ENCODE measurements at places on chromosomes 16 and 17.

DNA sequence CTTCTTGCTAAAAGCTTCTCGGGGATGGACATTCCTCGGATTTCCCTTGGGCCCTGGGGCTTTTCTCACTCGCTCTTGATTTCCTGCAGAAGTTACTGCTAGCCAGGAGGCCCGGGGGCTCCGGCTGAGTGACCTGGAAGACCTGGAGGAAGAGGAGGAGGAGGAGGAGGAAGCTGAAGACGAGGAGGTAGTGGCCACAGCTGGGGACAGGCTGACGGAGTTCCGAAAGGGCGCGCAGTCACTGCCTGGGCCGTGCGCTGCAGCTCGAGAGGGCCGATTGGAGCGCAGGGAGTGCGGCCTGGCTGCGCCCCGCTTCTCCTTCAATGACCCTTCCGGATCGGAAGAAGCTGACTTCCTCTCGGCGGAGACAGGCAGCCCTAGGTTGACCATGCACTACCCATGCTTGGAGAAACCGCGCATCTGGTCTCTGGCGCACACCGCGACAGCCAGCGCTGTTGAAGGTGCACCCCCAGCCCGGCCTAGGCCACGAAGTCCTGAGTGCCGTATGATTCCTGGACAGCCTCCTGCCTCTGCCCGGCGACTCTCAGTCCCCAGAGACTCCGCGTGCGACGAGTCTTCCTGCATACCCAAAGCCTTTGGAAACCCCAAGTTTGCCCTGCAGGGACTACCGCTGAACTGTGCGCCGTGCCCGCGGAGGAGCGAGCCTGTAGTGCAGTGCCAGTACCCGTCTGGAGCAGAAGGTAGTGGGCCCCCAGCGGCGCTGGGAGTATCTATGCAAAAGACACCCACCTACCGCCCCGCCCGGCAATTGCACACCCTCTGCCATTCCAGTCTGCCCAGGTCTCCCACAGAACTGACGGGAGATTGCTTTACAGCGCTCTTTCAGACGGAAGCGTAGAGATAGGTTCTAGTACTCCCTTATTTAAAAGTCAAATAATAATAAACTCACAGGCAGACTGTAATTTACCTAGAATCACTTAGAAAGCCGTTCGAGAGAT, 4.9 kb downstream of the IRX6 start:
- DNase-seq: no peak

DNA sequence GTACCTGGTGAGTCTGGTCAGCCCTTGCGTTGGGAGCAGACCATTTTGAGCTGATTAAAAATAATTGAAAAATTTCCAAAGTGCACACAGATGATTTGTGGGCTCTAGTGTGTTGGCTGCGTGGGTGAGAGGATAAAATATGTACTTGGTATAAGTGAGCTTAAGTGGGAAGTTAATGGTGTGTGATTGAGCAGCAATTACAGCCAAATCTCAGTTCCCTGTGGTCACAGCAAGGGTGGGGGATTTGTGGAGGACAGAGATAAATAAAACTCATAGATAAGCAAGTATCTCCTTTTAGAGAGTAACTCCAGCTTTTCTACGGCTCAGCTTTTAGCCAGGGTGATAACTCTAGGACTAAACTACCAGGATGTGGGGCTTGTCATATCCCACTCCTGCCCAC, 390.4 kb downstream of the UTP18 start:
- no peak for DNase-seq

- DNase-seq: no peak
Observed at GRCh38 chr17:78789663-78790181, 7.6 kb upstream of the CYTH1 start.

DNA sequence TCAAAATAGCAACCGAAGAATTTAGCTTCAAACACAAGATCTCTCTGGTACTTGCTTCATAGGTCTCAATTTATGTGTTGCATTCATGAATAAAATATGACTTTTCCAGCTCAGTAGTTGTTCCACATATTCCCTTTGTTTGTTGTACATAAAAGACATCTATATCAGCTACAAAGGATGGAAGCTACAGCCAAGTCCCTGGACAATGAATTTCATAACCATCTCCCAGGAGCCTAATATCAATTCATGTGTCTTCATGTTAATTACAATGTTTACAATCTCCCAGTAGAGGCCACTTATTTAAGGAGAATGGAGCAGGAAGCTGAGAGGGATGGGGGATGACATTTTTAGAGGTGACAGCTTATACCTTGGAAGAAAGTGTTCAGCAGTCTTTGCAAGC, 3.3 kb downstream of the CLEC3A start:
- no peak for DNase-seq

- no peak for DNase-seq
Observed at GRCh38 chr16:27429330-27429871, 27.4 kb downstream of the IL21R start.

GRCh38 chr17:2398182-2398581, 2.7 kb downstream of the MNT start:
- no peak for DNase-seq

DNA sequence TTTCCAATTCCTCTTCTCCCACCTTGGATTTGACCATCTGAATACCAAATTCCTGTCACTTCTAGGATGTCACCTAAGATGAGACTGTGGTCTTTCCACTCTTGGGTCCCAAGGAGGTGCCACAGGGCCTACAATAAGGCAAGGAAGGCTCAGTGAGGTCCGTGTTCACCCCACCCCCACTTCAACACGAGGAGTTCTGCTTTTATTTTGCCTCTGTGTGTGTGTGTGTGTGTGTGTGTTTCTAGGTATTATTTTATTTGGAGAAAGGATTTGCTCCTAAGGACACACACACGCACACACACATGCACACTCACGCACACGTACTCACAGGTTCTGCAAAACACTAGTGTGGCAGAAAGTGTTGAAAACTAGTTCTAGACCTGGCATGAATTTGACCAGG, 24.5 kb upstream of the PHOSPHO1 start:
- no peak for DNase-seq

DNA sequence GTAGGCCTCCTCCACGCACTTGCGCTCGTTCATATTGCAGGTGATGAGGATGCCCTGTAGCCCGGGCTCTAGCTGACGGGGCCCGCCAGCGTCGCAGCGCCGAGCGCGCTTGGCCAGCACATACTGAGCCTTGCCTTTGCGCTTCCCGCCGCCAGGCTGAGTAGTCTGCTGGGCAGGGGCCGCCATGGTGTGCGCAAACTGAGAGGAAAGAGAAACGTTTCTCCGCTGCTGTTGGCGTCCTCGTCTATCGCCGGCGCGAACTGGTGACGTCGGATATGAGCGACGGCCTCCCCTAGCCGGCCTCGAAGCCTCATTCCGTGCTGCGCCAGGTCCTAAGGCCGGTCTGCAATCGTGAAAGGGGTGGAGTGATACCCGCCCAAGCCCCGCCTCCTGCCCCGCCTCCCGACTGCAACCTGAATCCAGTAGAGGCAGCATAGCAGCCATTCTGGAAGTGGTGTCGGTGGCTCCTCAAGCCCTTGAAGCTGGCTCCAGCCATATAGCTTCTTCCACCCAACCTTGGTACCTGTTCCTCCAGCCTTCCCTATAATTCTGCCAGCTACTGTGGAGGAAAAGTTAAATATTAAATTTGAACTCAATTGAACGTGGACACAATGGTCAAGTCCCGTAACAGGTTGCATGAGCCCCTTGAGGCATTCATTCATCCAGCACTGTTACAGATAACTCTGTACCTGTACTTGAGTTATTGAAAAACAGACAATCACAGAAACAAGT, at the start of gene THUMPD1:
THUMPD1 (minus strand) TSS at position 265 of the 732 bp plus-strand sequence; CDS start at position 186, 79 bp downstream.
- peak; percentile 83 for DNase-seq

DNA sequence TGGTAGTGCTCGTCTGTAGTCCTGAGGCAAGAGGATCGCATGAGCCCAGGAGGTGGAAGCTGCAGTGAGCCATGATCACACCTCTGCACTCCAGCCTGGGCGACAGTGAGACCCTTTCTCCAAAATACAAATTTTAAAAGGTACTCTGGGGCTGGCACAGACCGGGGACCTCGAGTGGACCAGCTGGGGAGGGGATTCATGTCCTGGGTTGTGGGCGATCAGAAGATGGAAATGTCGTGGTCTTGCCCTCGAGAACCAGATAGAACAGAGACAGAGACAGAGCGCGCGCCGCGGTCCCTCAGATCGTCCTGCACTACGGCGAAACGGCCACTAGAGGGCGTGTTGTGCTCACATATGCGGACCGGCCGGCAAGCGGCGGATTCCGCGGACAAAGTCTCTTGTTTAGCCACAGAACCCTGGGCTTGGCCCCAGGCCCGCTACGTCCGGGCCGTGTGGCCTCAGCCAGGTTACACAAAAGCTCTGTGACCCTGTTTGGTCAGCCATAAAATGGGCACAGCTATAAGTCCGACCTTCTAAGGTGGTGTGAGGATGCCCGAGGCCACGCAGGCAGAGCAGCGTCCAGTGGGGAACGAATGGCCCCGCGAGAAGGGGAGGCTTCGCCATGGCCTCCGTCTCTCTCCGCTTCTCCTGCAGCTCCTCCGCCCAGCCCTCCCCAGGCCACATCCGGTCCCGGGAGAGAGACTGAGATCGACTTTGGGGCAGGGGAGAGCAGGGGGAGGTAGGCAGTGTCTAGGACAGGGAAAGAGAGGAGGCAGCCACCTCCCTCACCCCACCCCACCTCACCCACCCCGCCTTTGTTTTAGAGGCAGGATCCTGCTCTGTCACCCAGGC, 14.6 kb upstream of the SBK1 start:
- DNase-seq: peak; percentile 51

- no peak for DNase-seq
Observed at GRCh38 chr17:48520631-48521079, 10.2 kb downstream of the HOXB1 start.

DNA sequence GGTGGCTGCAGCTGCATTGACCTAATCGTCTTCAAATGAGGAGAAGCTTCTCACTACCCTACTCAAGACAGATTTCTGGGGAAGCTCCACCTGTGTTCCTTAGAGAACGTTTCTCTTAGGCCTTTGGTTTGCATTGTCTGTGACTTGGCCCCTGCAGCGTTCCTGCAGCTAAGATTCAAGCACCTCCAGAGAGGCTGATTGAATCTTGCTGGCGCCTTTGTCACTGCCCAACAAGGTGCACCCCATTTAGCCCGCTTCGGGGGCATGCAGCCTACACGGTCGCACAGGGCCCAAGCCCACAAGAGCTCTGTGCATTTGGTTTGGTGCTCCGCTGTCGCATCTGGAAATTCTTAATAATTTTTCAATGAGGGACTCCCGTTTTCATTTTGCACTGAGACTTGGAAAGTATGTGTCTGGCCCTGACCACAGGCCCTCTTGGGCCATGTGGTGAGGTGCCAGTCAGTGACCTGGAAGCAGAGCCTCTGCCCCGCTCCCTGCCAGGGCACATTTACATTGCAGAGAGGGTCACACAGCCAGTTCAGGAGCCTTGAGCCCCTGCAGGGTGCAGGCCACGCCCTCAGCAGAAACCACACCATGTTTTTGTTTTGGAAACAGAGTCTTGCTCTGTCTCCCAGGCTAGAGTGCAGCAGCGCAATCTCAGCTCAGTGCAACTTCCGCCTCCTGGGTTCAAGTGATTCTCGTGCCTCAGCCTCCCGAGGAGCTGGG, 51.1 kb upstream of the CACNG5 start:
- no peak for DNase-seq

- no peak for DNase-seq
Observed at GRCh38 chr17:30824002-30824355, 513 bp downstream of the CRLF3 start.

DNA sequence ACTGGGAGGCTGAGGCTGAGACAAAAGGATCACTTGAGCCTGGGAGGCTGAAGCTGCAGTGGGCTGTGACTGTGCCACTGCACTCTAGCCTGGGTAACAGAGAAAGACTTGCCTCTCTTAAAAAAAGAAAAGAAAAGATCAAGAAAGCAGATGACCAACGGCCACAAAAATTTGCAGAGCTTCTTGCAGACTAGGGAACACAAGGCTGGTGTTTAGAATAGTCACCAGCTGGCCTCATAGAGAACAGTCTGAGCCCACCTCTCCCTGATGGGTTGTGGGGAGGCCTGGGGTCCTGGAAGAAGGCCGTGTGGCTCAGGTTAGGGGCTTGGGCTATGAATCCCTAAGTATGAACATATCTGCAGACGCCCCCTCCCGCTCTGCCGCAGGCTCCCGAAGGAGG, 73.7 kb upstream of the MED9 start:
- no peak for DNase-seq

DNA sequence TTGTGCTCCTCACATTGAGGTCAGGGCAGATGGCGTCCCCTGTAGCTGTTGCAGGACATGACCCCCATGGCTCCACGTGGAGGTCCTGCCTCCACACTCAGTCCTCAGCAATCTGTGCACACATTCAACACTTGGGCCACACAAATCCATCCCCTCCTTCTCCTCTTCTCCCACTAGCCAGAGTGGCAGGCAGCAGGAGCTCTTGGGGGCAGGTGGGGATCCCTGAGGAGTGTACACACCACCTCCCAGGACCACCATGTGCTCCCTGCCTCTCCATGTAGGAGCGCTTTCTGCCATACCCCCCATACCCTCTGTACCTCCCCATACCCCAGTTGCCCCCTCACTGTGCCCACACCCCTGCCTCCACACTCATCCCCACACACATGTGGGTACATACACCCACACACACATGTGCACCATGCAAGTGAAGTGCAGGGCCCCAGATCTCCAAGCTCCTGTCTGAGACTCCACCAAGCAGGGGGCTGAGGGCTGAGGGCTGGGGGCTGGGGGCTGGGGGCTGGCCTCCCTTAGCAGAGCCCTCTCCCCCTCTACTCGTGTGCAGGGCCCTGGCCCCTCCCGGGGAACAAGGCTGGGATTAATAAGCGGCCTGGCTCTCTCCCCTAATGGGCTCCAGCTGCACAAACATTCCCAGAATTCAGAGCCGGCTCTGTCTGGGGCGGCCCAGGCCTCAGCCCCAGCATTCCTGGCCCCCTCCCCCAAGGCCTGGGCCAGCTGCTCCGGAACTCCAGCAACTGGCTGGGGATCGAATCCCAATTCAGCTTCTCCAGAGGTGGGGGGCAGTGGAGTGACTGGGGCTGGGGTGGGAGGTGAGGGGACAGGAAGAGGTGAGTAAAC, 48.2 kb upstream of the MEIOC start:
- no peak for DNase-seq

- no peak for DNase-seq
Observed at GRCh38 chr17:18039535-18040260, 490 bp downstream of the GID4 start.

DNA sequence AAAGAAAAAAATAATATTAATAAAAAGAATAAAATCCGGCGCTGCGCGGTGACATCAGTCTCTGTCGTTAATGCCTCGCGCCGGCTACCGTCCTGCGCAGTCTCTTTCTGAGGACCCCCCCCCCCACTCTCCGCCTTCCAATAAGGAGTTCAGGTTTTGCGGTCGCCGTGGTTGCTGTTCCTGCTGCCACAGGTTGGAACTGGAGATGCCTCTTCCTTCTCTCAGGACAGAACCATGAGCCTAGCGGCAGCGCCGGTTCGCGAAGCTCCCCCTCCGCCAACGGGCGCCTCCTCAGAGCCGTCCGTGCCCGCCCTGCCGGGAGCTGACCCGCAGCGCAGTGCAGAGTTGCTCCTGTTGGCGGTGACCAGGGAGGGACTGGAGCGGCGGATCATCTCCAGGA, 2093.4 kb downstream of the TP53TG3F start:
- no peak for DNase-seq

GRCh38 chr16:29806099-29806579, at the start of gene MAZ:
Gene MAZ, plus strand, starts transcription at chr16:29806529. Its CDS starts 173 bp downstream, at chr16:29806702.
- DNase-seq: no peak

GRCh38 chr16:86203557-86204275, 304.8 kb downstream of the IRF8 start:
- no peak for DNase-seq

- no peak for DNase-seq
Observed at GRCh38 chr16:6753553-6753952, 579.1 kb upstream of the RBFOX1 start.

All from smooth muscle cell of the brain vasculature (primary cell).